ENCODE measurements at places on chromosomes 2 and 18. TPM values are rescaled to one million over a fixed set of nuclear protein-coding genes. Genes with fewer than 3 reads are reported as not detected.
A peak's percentile ranks its signal among the peaks of the same experiment; 100 is the strongest.

SKOR2 gene
- not detected for total RNA-seq

DES gene
- total RNA-seq: 13,654 TPM

PDE1A gene
- 7.0 TPM for total RNA-seq

RSAD2 gene
- 1.5 TPM for total RNA-seq

OR6B3 gene
- total RNA-seq: not detected

IL18RAP gene
- 0.30 TPM for total RNA-seq

SPP2 gene
- not detected for total RNA-seq

DNA sequence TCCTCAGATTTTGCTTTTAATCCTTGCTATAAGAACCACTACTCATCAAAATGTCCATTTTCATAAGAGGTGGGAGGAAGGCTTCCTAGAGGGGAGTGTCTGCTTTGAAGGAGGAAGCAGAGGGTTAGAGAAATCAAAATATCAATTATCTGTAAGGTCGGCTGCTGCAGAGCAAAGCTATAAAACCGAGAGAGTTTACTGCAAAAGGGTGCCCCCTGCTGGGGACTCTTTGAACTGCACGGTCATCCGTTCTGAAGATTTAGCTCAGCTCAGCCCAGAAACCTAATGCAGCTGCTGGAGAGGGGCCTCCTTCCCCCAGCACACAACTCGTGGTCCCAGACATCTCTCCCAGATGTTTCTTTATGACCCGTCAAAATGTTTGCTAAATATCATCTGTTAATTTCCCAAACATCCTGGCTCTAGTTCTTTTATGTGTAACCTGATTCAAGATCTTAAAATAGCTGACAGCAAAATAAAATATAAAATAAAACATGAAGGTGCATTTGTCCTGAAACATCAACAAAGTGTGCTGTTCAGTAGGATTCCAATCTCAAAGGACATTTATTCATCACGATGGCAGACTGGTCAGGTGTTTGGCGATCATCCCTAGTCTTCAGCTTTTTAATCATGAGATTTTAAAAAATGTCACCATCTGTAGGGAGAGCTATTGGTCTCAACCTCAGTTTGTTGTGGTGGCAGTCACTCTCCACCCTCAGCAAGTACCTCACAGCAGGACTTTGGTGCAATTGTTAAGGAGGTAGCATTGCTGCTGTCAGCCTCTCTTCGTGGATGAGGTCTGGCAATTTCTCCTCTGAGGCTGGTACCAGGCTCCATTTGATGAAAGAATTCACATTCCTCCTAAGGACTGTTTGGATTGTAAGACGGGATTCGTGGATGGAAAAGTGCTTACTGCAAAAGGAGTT is 185.9 kb downstream of the MTX2 start:
- DNase-seq: peak; percentile 84

DNA sequence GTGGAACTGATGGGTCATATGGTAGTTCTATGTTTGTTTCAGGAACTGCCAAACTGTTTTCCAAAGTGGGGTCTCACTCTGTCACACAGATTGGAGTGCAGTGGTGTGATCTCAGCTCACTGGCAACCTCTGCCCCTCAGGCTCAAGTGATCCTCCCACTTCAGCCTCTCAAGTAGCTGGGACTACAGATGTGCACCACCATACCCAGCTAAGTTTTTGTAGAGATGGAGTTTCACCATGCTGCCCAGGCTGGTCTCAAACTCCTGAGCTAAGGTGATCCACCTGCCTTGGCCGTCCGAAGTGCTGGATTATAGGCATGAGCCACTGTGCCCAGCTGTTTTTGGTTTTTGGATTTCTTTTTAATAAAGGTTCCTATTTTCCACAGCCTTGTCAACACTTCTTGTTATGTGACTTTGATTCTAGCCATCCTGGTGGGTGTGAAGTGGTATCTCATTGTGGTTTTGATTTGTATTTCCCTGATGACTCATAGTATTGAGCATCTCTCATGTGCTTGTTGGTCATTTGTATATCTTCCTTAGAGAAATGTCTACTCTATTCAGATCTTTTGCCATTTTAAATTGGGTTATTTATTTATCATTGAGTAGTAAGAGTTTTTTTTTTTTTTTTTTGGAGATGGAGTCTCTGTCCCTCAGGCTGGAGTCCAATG is 22.8 kb downstream of the NPC1 start:
- DNase-seq: no peak

- no peak for DNase-seq
These were observed 428.7 kb upstream of the GYPC start for GRCh38 chr2:126227250-126227649.

- DNase-seq: no peak
These were observed 11.5 kb downstream of the ANKRD29 start for GRCh38 chr18:23650968-23651927.

GRCh38 chr2:200336980-200337615 is 30.6 kb downstream of the SPATS2L start:
- no peak for DNase-seq

DNA sequence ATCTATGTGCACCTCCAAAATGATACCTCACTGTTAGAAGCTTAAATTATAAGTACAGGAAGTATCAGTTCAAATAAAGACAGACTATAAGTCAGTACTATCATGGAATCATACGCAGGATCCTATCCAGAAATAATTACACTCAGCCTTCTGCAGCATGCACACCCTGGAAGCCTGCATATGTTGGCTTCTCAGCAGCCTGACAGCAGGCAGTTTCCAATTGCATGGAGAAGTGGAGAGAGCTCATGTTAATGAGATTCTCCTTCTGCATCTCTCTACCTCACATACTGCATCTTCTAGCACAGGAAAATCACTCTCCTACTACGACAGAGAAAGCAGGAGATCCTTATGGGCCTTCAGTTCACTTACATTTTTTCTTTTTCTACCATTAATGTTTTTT is 20.5 kb downstream of the NR4A2 start:
- DNase-seq: no peak

- no peak for DNase-seq
These were observed 25.5 kb downstream of the SLC4A5 start for GRCh38 chr2:74317701-74318100.

- DNase-seq: no peak
These were observed 674 bp upstream of the ERBB4 start for GRCh38 chr2:212539072-212539880.

GRCh38 chr2:228649447-228649846 is 468.0 kb upstream of the SPHKAP start:
- DNase-seq: no peak

GRCh38 chr2:45505138-45505537 is 105.9 kb downstream of the SRBD1 start:
- no peak for DNase-seq

All from right atrium auricular region (tissue), 2 donors.